Mesothelial cell of epicardium (in vitro differentiated cells): ENCODE measurements at places on chromosomes 7 and 10.

DNA sequence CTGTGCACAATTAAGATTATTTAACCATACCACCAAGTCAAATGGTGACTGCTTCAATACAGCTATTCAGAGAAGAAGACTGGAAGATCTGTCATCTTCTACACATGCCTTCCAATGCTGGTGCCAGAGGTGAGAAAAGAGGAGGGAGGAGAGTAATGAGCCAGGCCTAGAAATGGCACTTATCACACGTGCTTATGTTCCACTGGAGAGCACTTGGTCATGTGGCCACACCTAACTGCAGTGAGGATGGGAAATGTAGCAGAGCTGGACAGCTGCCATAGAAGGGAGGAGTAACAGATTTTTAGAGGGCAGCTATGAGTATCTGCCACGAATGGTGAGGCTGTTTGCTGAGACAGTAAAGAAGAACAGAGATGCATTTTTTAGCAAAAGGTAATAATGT is 77.1 kb downstream of the MPLKIP start:
- H3K27me3 ChIP-seq = no peaks in the 10 kb centered on the region
- H3K4me3 ChIP-seq = no peak overlapping the region
- H3K4me1 ChIP-seq = peaks cover 9% of the 10 kb centered on the region
- H3K36me3 ChIP-seq = peaks cover 8% of the 10 kb centered on the region
- DNase-seq = no peak

DNA sequence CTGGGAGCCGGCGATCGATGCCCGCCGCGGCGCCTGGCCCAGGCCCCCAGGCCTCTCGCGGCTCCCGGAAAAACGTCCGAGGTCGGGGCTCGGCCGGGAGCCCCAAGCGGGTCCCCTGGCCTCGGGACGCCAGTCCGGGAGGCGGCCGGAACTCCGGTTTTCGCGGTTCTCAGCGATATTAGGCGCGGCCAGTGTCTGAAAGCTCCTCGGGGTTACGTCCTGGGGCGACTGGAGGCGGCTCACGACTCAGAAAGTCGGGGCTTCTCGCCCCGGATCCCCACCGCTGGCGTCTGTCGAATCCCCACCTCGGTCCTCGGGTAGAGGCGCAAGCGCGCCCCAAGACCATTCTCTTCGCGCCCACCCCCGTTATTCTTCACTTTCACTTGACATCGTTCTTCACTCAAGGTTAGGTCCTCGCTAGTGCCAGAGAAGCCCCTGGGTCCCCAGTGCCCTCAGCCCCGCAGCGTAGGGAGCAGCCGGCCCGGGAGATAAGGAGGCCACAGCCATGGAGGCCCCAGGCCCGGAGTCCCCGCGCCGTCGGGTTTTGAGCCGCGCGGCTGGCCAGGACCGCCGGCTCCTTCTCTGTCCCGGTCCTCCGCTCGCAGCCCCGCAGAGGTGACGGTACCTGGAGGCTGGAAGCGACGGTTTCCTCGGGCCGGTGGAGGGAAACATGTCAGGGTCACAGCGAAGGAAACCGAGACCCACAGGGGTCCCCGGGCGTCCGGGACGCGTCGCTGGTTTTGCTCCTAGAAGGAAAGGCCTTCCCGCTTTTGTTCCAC is 35.2 kb upstream of the EBLN1 start:
- no peak overlapping the region for H3K27ac ChIP-seq
- no peaks in the 10 kb centered on the region for H3K36me3 ChIP-seq
- no peak for DNase-seq

GRCh38 chr7:109879287-109879828 is 1211.6 kb upstream of the LRRN3 start:
- H3K4me1 ChIP-seq = peaks cover 18% of the 10 kb centered on the region
- no peaks in the 10 kb centered on the region for H3K27me3 ChIP-seq
- H3K27ac ChIP-seq = no peak overlapping the region
- no peaks in the 10 kb centered on the region for H3K36me3 ChIP-seq
- H3K4me3 ChIP-seq = no peak overlapping the region

- peaks cover 15% of the 10 kb centered on the region for H3K4me1 ChIP-seq
- peaks cover 84% of the 10 kb centered on the region for H3K27me3 ChIP-seq
- no peak overlapping the region for H3K27ac ChIP-seq
- no peak overlapping the region for H3K4me3 ChIP-seq
- DNase-seq = no peak
Observed at GRCh38 chr10:84543948-84544347, 215.6 kb downstream of the CCSER2 start.

DNA sequence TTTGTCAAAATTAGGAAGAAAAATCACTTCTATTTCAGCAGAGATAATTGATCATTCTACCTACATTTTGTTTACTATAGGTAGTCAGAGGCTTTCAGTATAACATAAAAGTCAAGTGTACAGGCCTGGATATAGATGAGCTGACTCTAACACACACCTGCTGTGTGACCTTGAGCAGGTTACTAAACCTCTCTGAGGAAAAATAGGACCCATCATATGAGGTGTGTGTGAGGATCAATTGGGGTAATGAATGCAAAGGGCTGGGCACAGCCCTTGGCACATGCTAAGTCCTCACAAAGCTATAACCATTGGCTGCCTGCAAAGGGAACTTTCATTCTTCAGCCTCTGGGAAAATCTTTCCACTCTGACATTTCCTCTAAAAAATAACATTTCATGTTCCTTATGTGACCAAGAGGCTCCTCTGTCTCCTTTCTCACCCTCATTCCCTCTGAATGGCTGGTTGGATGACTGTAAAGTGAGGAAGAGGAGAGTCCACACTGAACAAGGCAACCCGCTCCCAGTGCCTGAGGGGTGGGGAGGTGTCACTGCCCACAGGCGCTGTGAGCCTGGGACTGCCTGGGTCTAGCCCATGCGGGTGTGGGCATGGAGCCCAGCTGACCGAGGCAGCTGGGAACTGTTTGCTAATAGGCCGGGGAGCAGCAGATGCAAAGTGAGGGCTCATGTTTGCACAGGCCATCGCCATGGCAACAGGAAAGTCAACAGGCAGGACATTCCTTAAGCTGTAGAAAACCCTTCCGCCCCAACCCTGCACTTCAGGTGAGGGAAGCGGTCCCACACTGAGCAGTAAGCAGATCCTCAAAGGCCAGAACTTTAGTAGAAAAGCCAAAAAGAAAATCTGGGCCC is 36.8 kb downstream of the MYOF start:
- no peaks in the 10 kb centered on the region for H3K27me3 ChIP-seq
- H3K27ac ChIP-seq = peak overlapping the region; percentile 99
- peak overlapping the region; percentile 2 for H3K4me3 ChIP-seq
- peaks cover 64% of the 10 kb centered on the region for H3K4me1 ChIP-seq
- peak; percentile 86 for DNase-seq
- no peaks in the 10 kb centered on the region for H3K36me3 ChIP-seq
